Lung (tissue), 17 donors: ENCODE measurements at places on chromosomes 6 and 20.

- DNase-seq = no peak
- no peaks in the 10 kb centered on the region for H3K36me3 ChIP-seq
- H3K27ac ChIP-seq = no peak overlapping the region
- H3K27me3 ChIP-seq = no peaks in the 10 kb centered on the region
These were observed 87.3 kb upstream of the NHSL1 start for GRCh38 chr6:138586638-138587037.

GRCh38 chr6:14422061-14422460 lies 304.5 kb downstream of the CD83 start:
- no peak for DNase-seq
- no peak overlapping the region for H3K27ac ChIP-seq
- H3K4me3 ChIP-seq = no peak overlapping the region
- H3K4me1 ChIP-seq = no peaks in the 10 kb centered on the region

DNA sequence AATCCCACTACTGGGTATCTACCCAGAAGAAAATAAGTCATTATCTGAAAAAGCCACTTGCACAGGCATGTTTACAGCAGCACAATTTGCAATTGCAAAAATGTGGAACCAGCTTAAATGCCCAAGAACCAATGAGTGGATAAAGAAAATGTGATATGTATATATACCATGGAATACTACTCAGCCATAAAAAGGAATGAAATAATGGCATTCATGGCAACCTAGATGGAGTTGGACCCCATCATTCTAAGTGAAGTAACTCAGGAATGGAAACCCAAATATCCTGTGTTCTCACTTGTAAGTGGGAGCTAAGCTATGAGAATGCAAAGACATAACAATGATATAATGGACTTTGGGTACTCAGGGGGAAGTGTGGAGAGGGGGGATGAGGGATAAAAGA lies 4.6 kb downstream of the RNGTT start:
- H3K4me1 ChIP-seq = no peaks in the 10 kb centered on the region
- no peak overlapping the region for H3K27ac ChIP-seq
- H3K36me3 ChIP-seq = peaks cover 4% of the 10 kb centered on the region
- no peaks in the 10 kb centered on the region for H3K27me3 ChIP-seq
- no peak for DNase-seq

DNA sequence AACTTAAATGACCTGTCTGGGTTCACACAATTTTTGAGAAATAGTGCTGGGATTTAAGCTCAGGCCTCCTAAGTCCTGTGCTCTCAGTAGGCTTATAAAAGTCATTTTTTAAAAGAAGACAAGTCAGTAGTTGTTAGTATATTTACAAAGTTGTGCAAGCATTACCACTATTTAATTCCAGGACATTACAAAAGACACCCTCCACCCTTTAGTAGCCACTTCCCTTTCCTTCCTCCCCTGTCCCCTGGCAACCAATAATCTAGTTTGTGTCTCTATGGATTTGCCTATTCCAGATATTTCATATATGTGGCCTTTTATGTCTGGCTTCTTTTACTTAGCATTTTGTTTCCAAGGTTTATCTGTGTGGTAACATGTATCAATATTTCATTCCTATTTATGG lies 37.6 kb downstream of the HMGN3 start:
- H3K4me1 ChIP-seq = no peaks in the 10 kb centered on the region
- peaks cover 2% of the 10 kb centered on the region for H3K36me3 ChIP-seq
- H3K27me3 ChIP-seq = no peaks in the 10 kb centered on the region
- H3K4me3 ChIP-seq = no peak overlapping the region
- no peak for DNase-seq
- H3K27ac ChIP-seq = no peak overlapping the region

DNA sequence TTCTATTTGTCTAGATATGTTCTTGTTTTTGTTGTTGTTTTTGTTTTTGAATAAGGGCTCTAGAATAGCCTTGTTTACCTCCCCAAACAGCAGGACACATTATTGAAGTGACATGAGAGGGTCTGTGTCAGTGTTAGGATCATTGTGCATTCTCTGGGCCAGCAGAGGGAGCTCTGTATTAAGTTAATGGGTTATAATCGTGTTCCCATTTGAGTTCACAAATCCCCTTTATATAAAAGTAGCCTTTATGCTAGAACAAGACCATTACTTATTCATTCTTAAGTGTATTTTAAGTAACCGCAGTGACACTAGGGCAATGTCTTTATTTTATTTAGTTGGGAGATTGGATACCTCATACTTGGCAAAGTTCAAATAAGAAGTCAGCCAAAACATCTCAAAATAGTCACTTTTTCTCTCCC lies 44.8 kb downstream of the STK4 start:
- DNase-seq = peak; percentile 68
- H3K4me1 ChIP-seq = peaks cover 10% of the 10 kb centered on the region
- no peak overlapping the region for H3K4me3 ChIP-seq
- no peaks in the 10 kb centered on the region for H3K27me3 ChIP-seq
- no peak overlapping the region for H3K27ac ChIP-seq

DNA sequence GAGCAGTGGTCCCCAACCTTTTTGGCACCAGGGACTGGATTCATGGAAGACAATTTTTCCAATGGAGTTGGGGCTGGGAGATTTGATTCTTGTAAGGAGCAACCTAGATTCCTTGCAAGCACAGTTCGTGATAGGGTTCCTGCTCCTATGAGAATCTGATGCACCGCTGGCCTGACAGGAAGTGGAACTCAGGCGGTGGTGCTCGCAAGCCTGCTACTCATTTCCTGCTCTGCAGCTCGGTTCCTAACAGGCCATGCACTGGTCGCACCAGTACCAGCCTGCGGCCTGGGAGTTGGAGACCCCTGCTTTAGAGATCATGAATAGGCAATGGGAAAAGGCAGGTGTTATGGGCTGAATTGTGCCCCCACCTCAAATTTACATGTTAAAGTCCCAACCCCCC lies 131.2 kb downstream of the PFDN4 start:
- DNase-seq = no peak
- no peak overlapping the region for H3K27ac ChIP-seq
- peaks cover 1% of the 10 kb centered on the region for H3K4me1 ChIP-seq
- no peaks in the 10 kb centered on the region for H3K27me3 ChIP-seq
- no peak overlapping the region for H3K4me3 ChIP-seq

DNA sequence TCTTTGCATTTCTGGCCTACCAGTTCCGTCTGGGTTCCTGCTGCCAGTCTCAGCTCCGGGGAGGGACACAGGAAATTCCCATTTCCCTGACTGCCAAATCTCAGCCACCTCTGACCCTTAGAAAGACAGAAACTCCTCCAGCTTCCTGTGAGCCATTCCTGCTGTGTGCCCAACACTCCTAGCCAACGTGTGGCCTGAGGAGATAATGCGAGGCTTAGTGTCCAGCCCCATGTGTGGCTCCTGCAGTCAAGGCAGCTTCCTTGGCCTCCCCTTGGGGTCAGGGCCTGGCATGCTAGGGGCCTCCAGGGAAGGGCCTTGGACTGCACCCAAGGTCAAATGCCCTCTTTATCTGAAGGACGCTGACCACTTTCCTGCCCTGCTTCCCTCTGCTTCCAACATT lies 45.1 kb downstream of the MAFB start:
- H3K27ac ChIP-seq = no peak overlapping the region
- peak; percentile 56 for DNase-seq
- H3K4me3 ChIP-seq = no peak overlapping the region
- H3K27me3 ChIP-seq = no peaks in the 10 kb centered on the region
- no peaks in the 10 kb centered on the region for H3K36me3 ChIP-seq

GRCh38 chr6:81875782-81876293 lies 123.4 kb upstream of the TENT5A start:
- no peak overlapping the region for H3K27ac ChIP-seq
- no peaks in the 10 kb centered on the region for H3K36me3 ChIP-seq
- H3K27me3 ChIP-seq = no peaks in the 10 kb centered on the region
- H3K4me1 ChIP-seq = no peaks in the 10 kb centered on the region
- H3K4me3 ChIP-seq = no peak overlapping the region
- no peak for DNase-seq
